ENCODE measurements at places on chromosomes 4 and X.

GRCh38 chrX:10859353-10859752 is 239.0 kb upstream of the MID1 start:
- no peak for DNase-seq

DNA sequence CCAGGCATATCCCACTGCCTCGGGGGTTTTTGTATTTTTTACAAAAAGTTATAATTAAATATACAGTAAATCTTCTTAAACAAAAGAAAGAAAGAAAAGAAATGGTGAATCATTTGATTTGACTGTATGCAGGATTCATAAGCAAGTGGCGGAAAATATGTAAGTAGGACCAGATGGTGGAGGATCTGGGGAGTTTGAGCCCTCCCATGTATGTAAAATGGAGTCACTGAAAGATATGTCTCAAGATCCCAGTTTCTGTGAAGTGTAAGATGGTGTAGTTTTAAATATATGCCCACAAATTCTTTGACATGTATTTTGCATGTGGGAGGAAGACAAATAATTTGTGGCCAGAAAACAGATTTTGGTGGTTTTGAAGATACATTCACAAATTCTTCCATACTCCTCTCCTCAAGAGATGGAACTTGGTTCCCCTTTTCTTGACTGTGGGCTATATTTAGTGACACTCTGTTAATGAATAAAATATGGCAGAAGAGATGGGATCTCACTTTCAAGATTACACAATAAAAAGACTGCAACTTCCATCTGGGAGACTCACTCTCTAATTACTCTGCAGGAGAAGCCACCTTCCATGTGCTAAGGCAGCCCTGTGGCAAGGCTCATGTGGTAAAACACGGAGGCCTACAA is 133.6 kb upstream of the S100G start:
- DNase-seq = no peak

GRCh38 chrX:134746410-134746785 is 88.1 kb upstream of the PLAC1 start:
- DNase-seq = no peak

GRCh38 chr4:99847362-99847976 is 30.8 kb downstream of the DAPP1 start:
- no peak for DNase-seq

DNA sequence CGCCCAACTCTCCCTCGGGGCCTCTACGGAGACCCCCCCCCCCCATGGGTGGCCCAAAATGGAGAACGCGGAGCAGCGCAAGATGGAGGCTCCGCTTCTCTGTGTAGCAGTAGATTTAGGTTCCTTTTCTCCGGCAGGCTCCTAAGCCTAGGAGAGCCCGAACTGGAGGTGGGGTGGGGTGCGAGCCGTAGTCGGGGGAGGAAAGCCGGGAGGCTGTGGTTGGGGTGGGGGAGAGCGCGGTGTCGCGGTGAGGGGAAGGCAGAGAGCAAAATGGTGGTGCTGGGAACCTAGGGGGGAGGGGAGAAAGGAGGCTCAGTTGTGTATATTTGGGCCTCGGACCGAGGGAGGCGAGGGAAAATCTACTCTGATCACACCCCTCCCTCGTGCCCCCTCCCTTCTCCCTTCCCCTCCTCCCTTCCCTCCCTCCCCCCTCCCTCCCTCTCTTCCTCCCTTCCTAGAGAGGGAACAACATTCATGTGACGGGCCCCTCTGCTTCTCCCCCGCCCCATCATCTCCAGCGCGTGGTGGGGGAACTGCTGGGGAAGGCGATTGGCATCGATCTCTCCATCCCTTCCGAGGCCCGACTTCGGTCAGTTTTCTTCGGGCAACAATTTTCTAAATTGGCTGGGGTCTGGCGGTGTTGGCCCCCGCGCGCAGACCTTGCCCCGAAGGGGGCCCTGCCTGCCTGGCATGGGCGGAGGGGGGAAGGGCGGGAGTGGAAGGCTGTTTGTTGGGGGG is at the start of gene STAG2:
Gene STAG2 (plus strand): TSS at position 439 of the 738 bp plus-strand sequence. CDS start 60,922 bp downstream, outside the sequence.
- DNase-seq = peak; percentile 82

DNA sequence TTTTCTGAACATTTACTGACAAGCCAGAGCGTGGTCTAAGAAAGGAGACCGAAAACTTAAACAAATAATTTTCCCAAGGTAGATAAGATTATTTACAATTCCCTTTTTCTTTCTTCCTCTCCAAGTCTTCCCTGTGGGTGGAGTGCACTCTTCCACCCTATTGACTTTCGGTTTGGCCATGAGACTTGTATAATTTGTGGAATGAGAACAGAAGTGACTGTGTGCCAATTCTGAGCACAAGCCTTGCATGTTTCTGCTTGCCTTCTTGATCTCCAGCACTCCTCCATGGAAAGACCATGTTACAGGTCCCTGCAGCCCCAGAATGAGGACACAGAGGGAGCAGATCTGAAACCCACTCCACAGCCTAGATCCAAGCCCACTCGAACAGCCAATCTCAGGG is 150.0 kb upstream of the HPGD start:
- DNase-seq = no peak

- DNase-seq = no peak
Observed at GRCh38 chrX:68180579-68180978, 252.7 kb downstream of the OPHN1 start.

GRCh38 chr4:125010796-125011503 is 298.4 kb upstream of the ANKRD50 start:
- DNase-seq = no peak

DNA sequence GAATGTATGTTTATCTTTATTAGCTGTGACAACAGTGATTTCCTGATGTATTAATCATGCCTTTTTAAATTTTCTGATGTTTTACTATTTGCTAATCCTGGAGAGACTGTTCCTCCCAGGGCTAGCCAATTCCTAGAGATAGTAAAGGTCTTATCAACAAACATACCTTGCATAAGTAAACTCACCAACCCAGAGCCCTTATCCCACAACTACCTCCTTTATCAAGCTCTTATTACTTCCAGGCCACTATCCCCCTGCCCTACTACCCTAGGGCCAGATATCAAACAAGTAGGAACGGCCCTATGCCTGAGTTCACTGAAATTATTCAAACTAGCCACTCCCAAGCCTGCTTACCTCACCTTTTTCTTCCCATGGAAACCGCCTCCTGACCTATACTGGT is 58.2 kb upstream of the NPNT start:
- no peak for DNase-seq

DNA sequence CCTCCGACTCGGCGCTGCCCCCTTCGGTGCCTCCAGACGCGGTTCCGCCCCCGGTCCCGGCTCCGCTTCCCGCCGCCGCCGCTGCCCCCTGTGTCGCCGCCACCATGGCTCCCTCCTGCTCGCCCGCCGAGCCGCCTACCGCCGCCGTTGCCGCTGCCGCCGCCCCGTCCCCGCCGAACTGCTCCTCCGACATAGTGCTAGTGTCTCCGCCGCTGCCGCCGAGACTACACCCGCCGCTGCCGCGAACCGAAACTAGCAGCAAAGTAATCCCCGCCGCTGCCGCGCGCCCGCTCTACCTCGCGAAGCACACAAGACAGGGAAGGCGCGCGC is 340 bp downstream of the HNRNPD start:
- DNase-seq = no peak

DNA sequence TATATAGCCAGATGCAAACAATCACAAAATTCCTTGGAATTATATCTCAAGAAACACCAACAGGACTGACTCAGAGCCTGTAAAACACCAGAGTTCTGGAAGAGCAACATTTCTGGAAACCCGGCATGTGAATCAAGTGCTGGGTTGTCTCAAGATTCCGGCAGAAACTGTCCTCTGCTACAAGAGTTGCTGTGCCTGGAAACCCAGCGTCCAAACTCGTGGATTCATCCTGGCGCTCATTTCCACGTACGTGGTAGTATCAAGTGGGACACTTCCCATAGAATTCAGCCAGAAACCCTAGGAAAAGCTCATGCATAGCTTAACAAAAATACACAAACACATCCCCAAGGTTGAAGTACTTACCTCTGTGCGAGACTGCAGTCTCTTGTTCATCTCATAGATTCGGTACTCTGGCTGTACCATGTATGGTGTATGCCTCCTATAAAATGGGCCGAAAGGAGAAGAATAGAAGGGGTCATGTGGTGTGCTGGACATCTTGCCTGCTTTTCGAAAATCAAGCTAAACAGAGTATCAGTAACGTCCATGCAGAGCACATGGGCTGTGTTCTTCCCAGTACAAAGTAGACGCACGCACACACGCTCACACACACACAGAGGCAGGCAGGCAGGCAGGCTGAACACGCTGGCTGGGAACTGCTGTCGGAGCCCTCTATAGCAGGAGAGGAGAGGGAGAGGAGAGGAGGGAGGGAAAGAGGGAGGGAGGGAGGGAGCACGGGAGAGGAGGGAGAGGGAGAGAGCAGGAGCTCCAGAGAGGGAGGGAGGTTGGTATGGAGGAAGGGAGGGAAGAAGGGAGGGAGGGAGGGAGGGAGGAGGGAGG is at the start of gene LDB2:
Gene LDB2 (minus strand): TSS at position 655 of the 837 bp plus-strand sequence.
- DNase-seq = no peak

GRCh38 chr4:171813526-171814250 is 484 bp downstream of the GALNTL6 start:
- no peak for DNase-seq

DNA sequence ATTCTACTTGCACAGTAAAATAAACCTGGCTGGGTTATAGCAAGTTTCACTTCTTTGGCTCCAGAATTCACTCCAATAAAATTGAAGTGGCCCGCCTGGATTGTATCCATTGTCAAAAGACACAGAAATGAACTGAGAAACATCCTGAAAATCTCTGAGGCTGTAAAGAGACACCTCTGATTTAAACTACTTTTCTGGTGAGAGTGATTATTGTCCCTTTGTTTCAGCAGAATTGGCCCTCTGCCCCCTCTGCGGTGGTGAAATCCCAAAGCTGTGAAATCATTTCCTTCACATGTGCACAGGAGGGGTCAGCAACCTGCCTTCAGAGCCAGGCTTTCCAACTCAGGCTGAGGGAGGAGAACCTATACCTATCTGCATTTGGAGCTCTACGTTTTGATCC is 23.0 kb downstream of the GAB3 start:
- DNase-seq = no peak

GRCh38 chr4:119039779-119040178 is 95.9 kb upstream of the MYOZ2 start:
- no peak for DNase-seq

GRCh38 chr4:8553991-8554405 is 26.2 kb upstream of the GPR78 start:
- no peak for DNase-seq

- no peak for DNase-seq
Observed at GRCh38 chr4:74583089-74583700, 138.3 kb downstream of the AREG start.

DNA sequence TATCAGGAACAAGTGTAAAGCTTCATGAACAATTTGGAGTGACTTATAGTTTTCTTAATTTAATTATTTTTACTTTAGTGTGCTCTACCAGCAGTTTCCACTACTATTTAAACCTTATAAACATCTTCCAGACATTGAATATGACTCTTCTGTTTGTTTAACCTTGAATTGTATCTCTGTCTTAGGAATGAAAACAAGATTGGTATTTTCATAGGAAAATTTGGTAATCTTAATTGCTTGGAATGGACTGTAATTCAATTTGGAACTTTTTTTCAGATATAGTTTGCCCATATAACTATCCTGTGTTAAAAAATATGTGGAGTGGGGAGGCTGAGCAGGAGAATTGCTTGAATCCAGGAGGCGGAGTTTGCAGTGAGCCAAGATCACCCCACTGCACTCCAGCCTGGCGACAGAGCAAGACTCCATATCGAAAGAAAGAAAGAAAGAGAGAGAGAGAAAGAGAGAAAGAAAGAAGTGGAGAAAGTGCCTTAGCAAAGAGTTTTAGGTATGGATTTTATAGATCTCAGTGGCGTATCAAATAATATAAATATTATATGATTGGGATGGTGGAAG is 242.4 kb downstream of the BMPR1B start:
- DNase-seq = no peak

GRCh38 chr4:76803522-76803921 is 94.4 kb downstream of the SOWAHB start:
- DNase-seq = no peak

- DNase-seq = peak; percentile 84
Observed at GRCh38 chr4:101347557-101348366, 436 bp upstream of the PPP3CA start.

- no peak for DNase-seq
Observed at GRCh38 chr4:98937986-98938720, 9.2 kb upstream of the EIF4E start.

DNA sequence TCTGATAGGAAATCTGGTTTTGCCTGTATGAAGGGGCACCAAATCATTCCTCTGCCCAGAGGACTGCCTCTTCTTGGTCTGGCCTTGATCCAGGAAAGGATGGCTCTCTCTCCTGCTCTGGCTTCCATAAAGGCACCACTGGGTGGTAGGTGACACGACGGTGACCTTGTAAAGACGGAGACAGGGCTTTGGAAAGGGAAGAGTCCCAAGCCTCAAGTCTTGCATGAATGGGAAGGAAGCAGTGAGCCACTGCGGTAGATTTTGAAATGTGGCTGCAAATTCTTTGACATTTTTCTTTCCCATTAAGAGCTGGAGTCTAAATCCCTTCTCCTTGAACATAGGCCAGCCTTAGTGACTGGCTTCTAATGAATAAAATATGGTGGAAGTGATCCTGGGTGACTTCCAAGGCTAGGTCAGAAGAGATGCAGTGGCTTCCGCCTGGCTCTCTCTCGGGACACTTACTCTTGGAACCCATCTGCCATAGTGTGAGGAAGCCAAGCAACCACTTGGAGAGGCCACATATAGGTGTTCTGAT is 347.4 kb downstream of the BCOR start:
- DNase-seq = no peak

DNA sequence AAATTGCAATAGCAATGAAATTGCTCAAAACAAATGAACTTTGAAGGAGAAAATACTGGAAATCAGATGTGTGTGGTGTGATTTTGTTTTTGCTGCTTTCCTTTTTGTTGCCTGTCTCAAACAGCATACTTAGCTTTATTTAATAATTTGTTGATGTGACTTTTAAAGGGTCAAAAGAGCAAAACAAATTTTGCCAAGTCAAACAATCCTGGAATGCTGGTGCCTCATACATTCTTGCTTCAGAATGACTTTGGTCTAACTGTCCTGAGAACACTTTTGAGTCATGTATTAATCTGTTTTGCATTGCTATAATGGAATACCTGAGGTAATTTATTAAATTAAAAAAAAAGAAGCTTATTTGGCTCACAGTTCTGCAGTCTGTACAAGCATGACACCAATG is 3.4 kb downstream of the PF4V1 start:
- DNase-seq = no peak

- no peak for DNase-seq
Observed at GRCh38 chrX:12139934-12140611, 1.8 kb downstream of the FRMPD4 start.

- peak; percentile 19 for DNase-seq
Observed at GRCh38 chr4:186021461-186022167, 47.3 kb upstream of the TLR3 start.

GRCh38 chrX:10325611-10326010 is 168.8 kb downstream of the CLCN4 start:
- no peak for DNase-seq

- DNase-seq = no peak
Observed at GRCh38 chrX:7261672-7262332, 113.8 kb upstream of the PUDP start.

DNA sequence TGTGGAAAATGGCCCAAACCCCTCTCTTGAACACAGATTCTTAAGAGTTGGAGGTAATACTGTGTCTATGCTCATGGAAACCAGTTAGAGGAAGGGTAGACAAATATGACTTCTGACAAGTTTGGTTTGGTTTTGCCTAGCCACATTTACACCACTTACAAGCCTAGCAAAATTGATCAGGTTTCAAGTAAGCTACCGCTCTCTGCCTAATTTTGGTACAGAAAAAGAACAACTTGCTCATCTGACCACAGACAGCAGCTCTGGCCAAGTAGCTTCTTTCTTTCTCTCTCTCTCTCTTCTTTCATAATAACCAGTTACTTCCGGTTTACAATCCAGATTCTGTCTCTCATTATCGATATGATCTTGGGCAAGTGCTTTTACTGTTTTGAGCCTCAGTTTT is 260.0 kb downstream of the GLUD2 start:
- DNase-seq = no peak

Data from NCI-H2171 treated with DMSO at 0.1 percent for 48 hours (cell line).